ENCODE measurements at places on chromosomes 5 and 9.

DNA sequence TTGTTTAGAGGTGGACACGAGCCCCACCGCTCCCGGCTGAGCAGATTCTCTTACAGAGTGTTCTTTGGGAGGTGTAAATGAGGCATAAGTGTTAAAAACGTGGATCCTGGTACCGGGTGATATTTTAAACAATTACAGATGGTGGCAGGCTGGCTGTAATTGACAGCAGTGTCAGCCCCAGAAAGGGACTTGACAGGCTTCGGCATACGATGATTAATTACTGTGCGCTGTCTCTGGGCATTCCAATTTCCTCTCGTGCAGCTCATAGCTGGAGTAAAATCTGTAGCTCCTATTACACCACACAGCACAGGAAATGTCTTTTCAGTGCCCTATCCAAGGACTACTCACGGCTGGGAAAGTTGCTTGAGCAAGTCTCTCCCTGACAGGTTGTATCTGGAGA lies 305.4 kb upstream of the IRX2 start:
- DNase-seq: no peak

DNA sequence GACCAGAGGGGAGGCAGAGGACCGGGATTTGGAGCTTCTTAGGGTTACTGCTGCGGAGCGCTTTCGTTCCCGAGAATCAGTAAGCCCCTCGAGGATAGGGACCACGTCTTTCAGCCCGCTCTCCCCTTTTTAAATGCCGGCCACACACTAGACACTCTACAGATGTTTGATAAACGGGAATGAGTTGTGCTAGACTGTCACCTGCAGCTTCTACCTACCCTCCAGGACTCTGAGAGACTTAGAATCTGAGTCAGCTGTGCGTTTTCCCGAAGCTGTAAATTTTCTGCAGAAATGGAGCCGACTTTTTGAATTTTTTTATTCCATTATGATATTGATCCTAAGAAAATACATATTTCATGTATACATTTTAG lies 670 bp downstream of the CCDC171 start:
- DNase-seq: no peak

GRCh38 chr5:172005708-172006320 lies 624 bp downstream of the FBXW11 start:
- peak; percentile 33 for DNase-seq

DNA sequence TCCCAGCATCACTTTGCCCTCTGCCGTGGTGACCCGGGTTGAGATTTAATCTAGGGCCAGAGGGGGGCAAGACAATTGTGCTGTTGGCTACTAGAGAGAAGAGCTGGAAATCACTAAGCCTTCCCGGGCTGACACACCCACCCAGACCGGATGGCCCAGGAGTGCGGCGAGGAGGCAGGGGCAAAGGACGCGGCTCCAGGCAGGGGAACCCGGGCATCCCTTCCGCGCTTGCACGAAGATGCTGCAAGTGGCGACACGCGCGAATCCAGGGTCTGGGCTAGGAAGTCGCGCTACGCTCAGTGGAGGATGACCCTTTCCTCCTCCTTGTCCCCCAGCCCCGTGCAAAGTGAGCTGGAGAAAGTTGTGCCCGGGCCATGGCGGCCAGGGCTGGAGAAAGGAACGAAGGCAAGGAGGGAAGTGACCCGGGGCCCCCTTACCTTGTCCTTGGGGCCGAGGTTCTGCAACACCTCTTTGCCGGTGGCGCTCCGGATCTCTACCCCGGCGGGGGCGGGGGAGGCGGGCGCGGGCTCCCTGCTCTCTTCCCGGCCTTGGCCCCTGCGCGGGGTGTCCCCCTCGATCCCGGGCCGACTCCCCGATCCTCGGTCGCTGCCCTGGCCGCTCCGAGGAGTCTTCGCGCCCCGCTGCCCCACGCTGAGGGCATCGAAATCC lies 693 bp downstream of the DPYSL3 start:
- DNase-seq: no peak

- DNase-seq: no peak
These were observed 219.9 kb downstream of the ELAVL2 start for GRCh38 chr9:23606107-23606506.

DNA sequence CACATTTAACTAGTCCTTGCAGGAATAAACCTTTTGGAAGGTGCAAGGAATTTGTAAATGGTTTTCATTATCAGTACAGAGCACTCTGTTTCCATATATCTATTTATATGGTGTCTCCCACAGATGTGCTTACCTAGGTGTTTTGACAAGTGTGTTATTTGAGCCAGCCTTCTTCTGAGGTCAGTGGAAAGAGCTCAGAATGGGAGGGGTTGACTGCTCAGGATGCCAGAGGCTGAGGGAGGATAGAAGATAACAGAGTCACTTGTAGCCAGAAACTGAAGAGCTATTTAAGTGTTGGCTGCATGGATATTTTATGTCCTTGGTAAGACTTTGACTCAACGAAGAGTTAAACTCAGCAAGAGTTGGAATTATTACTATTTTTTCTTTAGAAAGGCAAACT lies 5.0 kb downstream of the CMYA5 start:
- DNase-seq: no peak

DNA sequence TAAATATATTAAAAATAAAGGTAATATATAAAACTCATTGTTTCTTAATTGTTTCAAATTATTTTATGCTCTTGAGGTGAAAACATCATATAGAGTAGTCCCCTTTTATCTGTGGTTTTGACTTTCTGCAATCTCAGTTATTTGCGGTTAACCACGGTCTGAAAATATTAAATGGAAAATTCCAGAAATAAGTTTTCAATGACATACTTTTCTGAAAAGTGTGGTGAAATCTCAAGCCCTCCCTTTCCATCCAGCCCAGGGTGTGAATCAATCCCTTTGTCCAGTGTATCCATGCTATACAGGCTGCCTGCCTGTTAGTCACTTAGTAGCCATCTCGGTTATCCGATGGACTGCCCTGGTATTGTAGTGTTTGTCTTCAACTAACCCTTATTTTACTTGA lies 546.7 kb upstream of the DMAC1 start:
- no peak for DNase-seq

DNA sequence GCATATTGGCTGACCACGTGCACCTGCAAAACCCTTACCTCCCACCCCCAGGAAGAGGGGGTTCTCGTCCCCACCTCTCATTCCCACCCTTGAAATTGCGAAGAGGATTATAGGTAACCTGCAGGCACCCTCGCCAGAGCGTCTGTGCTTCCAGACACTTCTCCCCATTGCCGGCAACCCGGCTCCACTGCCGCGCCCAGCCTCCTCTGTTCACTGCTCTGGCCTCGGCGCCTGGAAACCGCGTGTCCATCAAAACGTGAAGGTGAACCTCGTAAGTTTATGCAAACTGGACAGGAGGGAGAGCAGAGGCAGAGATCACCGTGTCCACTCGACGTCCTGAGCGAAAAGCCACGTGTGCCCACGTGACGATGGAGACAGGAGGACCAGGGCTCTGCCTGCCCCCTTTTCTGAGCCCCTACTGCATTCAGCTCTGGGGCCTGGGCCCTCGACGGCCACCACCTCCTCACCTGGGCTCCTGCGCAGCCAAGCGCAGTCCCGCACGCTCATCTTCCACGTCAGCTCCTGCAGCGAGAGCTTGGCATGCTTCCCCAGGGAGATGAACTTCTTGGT lies 1.9 kb downstream of the TERT start:
- no peak for DNase-seq

GRCh38 chr9:99171225-99172123 lies 50.3 kb downstream of the ALG2 start:
- DNase-seq: no peak

DNA sequence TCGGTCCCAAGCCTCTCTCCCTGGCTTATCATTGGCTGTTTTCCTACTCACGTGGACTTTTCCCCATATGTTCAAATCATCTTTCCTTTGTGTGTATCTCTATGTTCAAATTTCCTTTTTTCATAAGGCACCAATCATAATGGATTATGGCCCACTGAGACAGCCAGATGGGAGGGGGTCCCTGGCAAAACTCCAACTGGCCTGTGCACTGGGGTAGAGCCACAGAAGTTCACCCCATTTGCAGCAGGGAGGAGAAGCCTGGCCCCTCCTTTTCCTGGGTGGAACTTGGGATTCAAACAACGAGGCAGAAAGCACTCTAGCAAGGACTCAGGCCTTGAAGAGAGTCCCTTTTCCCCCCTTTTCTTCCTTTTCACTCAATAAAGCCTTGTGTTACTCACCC lies 362.4 kb downstream of the CDH18 start:
- no peak for DNase-seq

- no peak for DNase-seq
These were observed 164.8 kb downstream of the COMMD10 start for GRCh38 chr5:116249648-116250047.

GRCh38 chr5:52743529-52743928 lies 44.2 kb upstream of the ITGA1 start:
- DNase-seq: no peak

DNA sequence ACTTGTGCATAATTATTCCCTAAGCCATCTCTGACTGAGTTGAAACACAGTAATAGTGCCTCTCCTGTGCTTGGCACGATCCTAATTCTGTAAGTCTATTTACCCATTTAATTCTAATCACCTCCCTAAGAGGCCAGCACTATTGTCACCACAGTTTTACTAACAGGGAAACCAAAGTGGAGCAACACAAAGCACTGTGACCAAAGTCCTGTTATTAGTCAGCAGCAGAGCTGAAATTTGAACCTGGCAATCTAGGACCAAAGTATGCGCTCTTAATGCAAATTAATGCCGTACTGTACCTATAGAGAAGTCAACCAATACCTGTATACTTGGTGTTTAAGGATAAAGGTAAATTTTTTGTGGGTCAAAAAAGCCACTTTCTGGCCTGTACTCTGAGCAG lies 77.1 kb upstream of the CNTLN start:
- no peak for DNase-seq

DNA sequence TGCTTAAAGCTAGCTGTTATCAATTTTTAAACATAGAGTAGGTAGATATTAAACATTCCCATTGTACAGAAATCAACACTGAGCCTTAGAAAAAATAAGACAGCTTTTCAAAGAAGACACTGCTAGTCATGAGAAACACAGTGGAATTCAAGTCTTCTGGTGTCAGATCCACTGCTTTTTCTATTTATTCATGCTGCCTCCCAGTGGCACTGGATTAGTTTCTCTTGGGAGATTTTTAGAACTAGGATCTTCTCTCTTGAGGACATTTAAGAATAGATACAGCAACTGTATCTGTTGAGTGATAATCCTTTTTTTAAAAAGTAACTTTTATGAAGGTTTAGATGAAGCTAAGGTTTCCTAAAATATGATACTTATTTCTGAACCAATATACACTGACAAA lies 1635.4 kb upstream of the C9orf72 start:
- no peak for DNase-seq

DNA sequence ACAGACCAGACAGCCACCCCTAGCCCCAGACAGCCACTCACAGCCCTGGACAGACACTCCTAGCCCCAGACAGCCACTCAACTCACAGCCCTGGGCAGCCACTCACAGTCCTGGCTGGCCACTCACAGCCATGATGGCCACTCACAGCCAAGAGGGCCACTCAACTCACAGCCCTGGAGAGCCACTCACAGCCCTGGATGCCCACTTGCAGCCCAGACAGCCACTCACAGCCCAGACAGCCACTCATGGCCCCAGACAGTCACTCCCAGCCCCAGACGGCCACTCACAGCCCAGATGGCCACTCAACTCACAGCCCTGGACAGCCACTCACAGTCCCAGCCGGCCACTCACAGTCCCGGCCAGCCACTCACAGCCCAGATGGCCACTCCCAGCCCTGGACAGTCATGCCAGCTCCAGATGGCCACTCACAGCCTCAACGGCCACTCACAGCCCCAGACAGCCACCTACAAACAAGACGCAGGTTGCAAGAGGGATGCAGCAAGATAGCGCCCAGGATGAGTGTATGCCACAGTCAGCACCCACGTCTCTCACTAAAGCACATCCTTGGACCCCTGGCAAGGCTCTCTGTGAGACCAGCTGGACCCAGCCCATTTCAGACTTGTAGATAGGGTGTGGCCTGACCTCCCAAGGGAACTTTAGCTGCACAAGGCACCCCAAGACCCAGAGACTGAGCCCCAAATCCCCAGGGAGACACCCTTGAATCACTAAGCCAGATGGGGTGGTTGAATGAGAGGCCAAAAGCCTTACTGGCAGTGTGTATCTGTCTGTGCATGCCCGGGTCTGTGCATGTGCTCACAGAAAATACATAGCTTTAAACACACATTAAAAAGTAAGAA lies 22.4 kb downstream of the ZDHHC11B start:
- peak; percentile 14 for DNase-seq

DNA sequence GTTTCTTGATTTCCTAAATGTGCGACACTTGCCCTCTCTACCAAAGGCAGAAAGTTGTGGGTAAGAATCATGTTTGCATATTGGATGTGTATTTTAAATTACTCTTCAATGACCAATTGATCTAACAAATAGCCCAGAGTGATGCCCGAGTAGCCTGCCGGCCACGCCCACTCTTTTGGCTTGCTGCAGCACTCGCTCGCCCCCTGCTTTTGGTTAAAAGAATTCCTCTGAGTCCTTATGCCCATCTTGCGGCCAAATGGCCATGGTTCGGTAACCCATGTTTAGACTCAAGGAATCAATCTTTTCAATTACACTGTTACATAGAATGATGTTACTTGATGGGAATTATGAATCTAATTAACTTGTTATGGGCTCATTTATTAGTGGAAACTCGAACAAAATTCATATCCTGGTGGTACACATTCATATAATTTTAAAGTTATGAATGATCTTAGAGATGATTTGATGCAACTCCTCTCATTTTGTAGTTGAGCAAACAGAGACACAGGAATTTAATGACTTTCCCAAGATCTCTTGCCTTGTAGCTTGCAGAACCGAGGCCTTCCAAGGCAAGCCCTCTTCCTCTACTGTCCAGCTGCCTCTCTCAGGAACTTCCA lies 36.5 kb downstream of the PPIC start:
- DNase-seq: peak; percentile 41

GRCh38 chr5:151825445-151825844 lies 53.7 kb downstream of the G3BP1 start:
- peak; percentile 37 for DNase-seq

DNA sequence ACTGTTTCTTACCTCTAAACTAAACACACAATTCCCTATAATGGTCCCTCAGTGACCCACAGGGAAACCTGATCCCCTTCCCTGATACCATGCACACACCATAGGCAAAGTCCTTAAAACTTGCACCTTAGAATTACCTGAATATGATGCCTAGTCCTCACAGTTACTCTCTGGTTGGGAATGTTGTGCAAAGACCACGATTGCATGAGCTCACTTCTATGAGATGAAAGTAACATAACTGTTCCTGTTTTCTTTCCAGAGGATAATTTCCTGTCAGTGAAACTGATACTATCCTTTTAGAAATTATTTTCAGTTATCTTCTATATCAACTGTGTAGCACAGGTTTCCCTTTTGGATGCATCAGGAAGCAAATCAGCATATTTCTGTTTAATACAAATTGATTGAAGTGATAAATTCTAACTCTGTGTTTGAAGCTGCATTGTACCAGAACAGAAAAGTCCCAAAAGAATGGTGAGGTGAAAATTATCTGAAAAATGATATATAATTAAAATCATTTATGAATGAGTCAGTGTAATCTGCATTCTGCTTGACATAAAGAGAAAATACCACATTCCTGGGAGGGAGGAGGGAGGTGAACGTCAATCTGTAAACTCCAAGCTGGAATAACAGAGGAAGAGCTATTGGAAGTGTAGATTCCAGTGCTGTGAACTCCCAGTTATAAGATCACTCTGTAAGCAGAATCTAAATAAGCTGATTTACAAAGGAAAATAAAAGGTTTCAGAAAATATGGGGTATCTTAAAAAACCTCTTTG lies 51.2 kb upstream of the TNFAIP8 start:
- no peak for DNase-seq

Measured in activated CD4-positive, alpha-beta memory T cell treated with anti-CD3 and anti-CD28 coated beads, Interleukin-2, amount 10 ng/mL, durations not matched to agents 7 days and 5 days (primary cell).